Type B pancreatic cell (in vitro differentiated cells): ENCODE measurements at places on chromosomes 7 and 10. TPM values are rescaled to one million over a fixed set of nuclear protein-coding genes. Genes with fewer than 3 reads are reported as not detected.

GRCh38 chr7:63900394-63901203 is 98.0 kb upstream of the ZNF722 start:
- no peak for DNase-seq

- no peak for DNase-seq
These were observed 195.8 kb upstream of the NEBL start for GRCh38 chr10:21092683-21093524.

The CALY gene
- total RNA-seq: 3.6 and 8.5 TPM in 2 replicates

DNA sequence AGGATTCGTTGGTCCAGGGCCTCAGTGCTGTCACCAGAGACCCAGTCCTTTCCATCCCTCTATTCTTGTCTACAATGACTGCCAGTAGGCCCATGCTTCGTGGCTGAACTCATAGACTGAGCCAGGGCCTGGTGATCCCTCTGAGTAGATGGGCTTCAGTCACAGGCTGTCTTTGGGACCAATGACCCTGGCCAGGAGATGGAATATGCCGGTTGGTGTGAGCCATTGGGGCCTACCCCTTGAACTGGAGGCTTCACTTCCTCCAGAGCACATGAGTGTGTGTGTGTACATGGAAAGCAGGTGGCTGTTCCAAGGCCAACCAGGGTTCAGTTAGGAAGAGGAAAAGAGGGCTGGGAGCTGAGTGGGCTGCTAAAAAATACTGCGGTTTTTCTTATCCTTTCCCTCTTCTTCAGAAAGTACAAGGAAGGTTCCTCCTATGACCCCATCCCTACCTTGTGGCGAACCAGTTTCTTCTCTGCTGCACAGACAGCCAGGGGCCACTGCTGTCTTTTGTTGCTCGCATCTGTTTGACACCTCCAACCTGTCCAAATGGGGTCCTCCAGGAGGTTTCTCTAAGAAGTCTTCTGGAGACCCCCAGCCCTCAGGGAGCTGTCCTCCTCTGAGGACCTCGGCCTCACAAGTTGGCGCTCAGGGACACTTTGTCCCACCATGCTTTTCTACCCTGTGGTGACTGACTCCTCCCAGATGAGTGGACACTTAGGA is 36.6 kb downstream of the ADRA2A start:
- peak; percentile 51 for DNase-seq

- DNase-seq: no peak
These were observed 167.4 kb downstream of the IMMP2L start for GRCh38 chr7:111394891-111395290.
